Stimulated activated naive CD4-positive, alpha-beta T cell (primary cell): ENCODE measurements at places on chromosomes 6 and 20.
A peak's percentile ranks its signal among the peaks of the same experiment; 100 is the strongest.

- no peak for DNase-seq
These were observed 67.5 kb upstream of the TFB1M start for GRCh38 chr6:155381673-155382337.

- no peak for DNase-seq
These were observed 371.0 kb upstream of the RUNX2 start for GRCh38 chr6:44957156-44957555.

GRCh38 chr6:4608361-4609115 lies 167.7 kb upstream of the CDYL start:
- DNase-seq, result no peak

- DNase-seq, result no peak
These were observed 114.0 kb upstream of the FKBP1C start for GRCh38 chr6:63097222-63097621.

DNA sequence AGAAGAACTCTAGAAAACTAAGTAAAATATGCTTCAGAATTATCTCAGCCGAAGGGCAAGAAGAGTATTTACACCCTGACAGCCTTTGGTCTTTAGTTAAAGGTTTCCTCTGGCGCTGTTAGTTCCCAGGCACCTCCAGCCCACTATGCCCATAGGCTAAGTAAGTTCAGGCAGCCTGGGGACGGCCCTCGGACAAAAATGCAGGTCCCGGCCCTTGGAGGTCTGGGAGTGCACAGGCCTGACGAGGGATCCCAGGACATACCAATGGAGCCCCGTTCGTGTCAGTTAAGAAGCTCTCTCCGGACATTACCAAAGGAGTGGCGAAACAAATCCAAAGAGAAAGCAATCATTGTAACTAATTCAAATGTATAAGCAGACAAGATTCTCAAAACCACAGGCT lies 311.8 kb downstream of the CD83 start:
- no peak for DNase-seq

DNA sequence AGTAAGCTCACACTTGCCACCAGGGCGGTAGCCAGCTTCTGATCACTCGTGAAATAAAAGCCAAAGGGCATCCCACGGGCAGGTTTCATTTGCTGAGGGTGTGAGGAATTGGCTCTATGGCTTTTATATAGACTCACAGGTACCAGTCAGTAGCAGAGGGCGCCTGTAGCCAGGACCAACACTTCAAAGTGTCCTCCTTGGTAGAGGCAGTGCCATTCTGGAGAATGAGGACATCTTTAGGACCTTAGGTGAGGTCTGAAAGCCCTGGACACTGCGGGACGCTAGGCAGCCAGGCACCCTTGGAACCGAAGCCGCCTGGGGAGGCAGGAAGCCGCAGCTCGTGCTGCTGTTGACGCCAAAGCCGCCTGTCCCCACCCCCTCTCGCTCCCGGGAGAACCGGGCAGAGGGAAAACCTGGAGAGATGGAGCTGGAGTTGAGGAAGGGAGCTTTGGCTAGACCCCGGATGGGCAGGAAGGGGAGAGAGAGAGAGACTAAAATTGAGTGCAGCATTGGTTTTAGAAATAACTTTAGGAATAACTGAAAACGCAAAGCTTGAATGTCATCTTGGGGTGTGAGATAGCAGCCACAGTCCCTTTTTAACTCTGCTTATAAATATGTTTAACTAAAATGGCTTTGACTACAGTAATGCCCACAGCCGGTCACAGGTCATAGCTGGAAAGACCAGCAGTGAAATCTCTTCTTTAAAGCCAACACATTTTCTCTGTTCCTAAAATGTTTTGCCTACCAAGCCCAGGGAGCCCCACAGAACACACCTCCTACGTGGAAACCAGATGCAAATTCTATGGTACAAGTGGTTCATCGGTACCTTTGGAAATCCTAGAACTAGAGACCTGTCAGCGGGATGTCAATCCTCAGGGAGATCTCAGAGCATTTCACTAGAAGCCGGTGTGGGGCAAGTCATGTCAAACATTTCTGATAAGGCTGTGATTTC lies 128.5 kb upstream of the CDYL start:
- no peak for DNase-seq

- DNase-seq, result peak; percentile 44
These were observed 348 bp upstream of the AFDN start for GRCh38 chr6:167826230-167826895.

DNA sequence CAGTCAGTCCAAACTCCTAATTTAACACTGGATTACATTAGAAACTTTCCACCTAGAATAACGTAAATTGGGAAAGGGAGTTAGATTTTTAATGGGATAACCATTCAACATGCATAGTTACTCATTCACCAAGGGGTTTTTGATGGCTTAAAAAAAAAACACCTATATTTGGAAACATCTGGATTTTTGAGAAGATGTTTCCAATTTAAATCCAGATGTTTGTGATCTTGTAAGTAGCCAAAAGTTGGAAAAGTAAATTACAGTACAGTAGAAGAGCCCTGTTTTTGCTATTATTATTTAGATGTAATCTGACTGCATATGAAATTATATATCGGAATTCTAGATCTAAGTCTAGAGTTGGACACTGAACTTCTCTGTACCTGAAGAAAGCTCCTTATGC lies 478.2 kb downstream of the CD83 start:
- no peak for DNase-seq

- no peak for DNase-seq
These were observed 642.5 kb upstream of the MMS22L start for GRCh38 chr6:97925504-97925903.

DNA sequence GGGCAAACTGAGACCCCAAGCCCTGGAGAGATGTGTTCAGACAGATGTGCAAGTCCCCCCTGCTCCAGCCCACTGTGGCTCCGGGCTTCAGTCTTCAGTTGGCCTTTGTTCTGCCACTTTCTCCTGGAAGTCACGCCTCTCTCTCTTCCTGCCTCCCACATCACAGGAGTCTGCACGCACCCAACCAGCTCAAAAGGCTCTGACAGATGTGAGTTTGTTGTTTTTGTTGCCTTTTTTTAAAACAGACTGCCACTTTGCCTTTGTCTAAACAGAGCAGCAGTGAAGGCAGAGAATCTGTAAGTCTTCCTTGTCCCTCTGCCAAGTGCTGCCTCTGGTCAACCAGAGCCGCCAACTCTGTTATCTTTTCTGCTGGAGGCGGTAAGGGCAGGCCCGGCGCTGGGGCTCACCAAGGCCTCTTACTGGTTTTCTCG lies 149.7 kb downstream of the TFAP2C start:
- peak; percentile 42 for DNase-seq

DNA sequence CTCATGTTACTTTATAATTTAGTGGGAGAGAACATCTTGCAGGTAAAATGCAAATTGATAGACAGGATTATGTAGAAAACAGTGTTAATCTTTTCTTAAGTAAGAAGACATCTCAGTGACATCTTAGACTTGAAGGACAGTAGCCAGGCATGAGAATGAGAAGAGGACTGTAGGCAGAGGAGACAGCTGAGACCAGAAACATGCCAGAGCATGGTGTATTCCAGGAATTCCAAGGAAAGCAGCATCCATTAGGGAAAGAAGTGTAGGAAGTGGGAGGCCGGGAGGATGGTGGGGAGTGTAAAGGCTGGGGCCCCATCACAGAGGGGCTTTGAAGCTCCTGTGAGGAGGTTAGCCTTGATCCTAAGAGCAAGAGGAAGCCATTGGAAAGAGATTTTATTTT lies 225.6 kb downstream of the ARID1B start:
- no peak for DNase-seq

DNA sequence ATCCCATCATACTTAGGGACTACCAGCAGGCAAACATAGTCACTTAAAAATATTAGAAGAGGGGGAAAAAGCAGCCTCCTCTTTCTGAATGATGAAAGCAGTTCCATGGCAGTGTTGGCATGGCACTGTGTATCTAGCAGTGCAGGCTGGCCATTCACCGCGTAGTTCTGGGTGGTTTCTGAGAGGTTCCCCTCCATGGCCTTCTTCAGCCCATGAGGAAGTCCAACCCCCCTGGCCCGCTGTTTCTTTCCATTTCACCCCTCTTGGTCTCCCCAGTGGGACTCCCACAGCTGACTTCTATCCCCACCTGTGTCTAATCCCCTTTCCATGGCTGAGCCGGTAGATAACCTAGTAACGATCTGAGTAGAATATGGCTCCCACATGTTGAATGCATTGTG lies 17.0 kb downstream of the PPARD start:
- no peak for DNase-seq

- DNase-seq, result no peak
These were observed 32.5 kb upstream of the DLGAP4 start for GRCh38 chr20:36273414-36274180.

- no peak for DNase-seq
These were observed 36.3 kb upstream of the DACT2 start for GRCh38 chr6:168355716-168356522.

DNA sequence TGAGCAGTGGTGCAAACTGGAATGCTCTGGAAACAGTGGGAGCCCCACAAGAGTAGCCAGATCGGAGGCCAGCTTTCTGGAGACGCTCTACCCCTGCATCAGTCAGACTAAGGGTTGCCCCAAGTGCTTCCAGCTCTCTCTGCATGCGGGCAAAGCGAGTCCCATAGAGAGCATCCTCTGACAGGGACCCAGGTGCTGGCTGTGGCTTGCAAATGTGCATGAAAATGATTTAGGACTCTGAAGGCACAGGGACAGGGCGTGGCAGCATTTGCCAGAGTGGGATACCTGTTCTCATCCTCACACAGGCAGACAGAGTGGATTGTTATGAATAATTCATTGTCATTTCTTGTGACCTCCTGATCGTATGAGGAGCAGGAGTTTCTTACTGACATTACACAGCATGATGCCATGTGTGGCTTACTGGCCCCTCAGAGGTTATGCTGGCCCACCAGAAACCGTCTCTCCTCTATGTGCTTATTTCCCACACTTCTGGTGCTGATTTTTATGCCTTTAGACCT lies 10.3 kb downstream of the RIN2 start:
- DNase-seq, result no peak

DNA sequence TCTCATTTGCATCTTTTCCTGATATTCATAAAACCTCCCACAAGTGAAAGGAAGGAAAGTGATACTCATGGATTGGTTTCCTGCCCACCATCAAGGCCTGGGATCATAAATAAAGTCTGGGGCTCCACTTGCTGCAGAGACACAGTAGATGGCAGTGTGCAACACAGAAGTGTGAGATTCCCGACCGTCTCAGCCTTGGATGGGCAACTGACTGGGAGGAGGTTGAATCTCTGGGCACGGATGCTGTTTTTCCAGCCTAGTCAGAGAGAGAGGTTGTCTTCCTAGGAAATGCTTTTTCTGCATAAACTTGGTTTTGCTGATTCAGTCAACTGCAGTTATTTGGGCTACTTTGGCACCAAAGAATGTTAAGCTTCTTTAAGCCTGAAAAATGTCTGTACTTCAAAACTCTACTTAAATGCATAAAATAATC lies 9.9 kb upstream of the RFPL4B start:
- DNase-seq, result no peak

GRCh38 chr20:58042591-58042990 lies 185.9 kb downstream of the ANKRD60 start:
- DNase-seq, result no peak

- DNase-seq, result no peak
These were observed 339.3 kb downstream of the ZFAND3 start for GRCh38 chr6:38158762-38159350.

DNA sequence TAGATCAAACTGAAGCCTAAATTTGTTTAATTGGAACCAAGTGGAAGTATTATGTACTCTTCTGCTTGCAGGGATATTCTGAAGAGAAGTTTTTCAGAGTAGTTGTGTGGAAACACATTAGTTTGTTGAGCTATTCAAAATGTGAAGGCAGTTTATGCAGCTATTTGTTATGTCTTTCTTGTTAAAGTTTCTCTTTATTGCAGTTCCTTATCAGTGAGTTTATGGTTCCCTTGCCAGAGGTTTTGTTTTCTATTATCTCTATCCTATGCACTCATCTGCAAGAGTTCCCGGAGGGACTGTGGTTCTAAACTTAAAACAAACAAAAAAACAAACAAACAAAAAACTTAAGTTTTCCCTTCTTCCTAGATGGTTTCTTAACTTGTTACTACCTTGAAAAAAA lies 143.7 kb upstream of the SLC22A16 start:
- no peak for DNase-seq

GRCh38 chr20:21719592-21720214 lies 14.2 kb downstream of the PAX1 start:
- peak; percentile 3 for DNase-seq

GRCh38 chr20:63707558-63708300 lies at the start of the genes ARFRP1 and ZGPAT:
ARFRP1 (minus strand) TSS chr20:63707976; CDS start chr20:63707091, 885 bp downstream.
ZGPAT (plus strand) TSS chr20:63708039; CDS start chr20:63708581, 542 bp downstream.
- peak; percentile 78 for DNase-seq

DNA sequence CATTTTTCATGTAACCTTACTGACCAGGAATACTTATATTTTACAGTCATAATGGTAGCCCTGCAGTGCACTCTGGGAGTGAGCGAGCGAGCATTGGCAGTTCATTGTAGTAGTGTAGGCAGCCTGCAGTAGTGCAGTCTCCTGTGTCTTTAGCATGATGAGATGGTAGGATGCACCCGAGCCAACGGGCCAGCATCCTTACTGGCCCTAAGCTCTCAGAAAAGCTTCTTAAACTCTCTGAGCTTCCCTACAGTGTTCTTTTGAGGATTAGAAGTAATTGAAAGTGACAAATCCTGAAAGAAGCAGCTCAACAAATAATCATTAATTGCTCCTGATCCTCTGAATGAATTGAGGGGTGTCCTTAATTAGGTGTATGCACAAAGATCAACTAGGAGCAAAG lies 20.9 kb downstream of the SLC9A8 start:
- DNase-seq, result no peak

DNA sequence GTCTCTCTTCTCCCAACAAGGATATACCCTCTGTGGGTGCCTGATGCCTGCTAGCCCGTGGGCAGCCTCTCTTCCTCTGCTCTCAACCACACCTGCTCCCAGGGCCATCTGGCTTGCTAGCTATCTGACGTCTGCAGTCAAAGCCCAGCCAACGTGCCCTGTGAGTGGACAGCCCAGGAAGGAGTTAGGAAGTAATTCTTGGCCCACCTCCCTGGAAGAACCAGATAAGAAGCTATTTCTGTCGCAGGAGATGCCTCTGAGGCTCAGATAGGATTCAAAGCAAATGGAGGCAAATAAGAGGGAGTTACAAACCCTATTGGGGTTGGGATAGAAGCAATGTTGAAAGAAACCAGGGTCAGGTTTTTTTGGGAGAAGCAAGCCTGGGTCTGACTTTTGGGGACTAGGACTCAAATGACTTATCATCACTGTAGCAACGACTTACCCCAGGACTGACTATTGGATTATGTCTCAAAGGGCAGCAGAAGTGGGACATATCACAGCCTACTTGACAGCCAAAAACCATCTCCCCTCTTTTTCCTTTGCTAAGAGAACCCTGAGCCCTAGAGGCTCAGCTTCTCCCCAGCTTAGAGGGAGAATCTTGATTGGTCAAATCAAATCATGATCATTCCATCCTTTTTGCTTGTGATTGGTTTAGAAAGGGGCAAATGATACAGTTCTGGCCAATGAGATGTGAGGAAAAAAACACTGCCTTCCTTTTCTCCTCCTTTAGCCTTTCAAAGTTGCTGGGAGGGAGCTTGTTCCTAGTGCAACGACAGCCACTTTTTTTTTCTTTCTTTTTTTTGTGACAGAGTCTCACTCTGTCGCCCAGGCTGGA lies 18.0 kb upstream of the CDK5RAP1 start:
- DNase-seq, result no peak

DNA sequence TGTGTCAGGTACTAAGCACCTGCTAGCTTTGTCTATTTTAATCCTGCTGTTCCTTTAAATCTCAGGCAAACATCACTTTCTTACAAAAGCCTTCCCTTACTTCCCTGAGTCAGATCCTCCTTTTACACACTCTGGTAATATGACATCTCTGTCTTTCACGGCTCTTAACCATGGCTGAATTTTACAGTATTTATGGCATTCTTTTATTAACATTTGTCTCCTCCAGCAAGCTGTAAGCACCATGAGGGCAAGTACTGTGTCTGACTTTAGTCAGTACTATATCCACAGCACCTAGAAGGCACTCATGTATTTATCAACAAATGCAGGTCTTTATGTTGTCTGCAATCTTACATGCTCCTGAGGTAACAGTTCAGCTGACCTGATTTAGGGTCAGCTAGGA lies 33.7 kb upstream of the HBS1L start:
- DNase-seq, result no peak
